Memory B cell (primary cell): ENCODE measurements at places on chromosomes 2 and 18.

DNA sequence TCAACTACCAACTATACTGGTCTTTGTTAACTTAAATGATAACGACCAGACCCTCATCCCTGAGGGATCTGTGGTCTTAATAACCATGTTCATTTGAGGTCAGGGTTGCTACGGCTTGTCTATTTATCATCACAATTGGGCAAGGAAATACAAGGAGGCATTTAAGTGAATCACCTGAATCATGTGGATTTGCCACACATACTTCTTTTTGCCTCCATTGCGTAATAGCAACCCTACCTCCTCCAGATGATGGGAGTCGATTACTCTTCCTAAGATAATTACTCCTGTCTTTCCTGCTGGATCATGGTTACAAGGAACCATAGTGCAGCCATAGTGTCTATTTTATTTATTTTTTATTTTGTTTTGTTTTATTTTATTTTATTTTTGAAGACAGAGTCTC is 42.2 kb downstream of the TAF4B start:
- no peak for DNase-seq

GRCh38 chr2:192166946-192167345 is 27.8 kb downstream of the TMEFF2 start:
- DNase-seq = no peak

DNA sequence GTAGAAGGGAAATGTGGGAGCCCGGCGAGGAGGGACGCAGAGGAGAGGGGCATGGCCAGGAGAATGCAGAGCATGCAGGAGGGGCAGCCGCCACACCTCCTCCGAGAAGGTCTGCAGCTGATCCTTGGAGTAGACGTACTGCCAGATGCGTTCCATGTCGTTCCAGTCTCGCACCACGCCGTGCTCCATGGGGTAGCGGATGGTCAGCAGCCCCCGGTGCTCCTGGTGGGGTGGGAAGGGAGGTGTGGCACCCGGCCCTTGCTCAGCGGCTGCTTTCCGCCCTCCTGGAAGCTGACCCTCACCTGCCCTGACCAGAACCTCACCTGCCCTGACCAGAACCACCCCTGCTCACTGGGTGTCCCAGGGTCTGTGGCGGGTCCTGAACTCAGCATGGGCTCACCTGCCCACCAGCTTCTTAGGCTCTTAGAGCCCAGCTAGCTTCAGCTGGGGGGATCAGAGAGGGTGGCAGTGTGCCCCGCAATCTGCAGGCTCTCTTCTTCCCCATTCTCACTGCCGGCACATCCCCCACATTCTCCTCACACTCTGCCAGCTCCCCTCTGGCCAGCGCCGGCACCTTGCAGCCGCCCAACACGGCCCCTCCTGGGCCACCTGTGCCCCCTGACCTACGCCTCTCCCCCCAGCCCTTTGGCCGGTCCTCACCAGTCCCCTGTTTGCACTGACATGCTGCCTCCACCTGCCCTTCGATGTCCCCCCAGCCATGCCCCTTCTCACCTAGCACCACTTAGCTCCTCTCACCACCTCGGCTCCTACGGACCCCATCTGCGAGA is 4.4 kb downstream of the ACTR1B start:
- no peak for DNase-seq

- DNase-seq = no peak
Observed at GRCh38 chr2:158766524-158766923, 28.6 kb upstream of the DAPL1 start.

DNA sequence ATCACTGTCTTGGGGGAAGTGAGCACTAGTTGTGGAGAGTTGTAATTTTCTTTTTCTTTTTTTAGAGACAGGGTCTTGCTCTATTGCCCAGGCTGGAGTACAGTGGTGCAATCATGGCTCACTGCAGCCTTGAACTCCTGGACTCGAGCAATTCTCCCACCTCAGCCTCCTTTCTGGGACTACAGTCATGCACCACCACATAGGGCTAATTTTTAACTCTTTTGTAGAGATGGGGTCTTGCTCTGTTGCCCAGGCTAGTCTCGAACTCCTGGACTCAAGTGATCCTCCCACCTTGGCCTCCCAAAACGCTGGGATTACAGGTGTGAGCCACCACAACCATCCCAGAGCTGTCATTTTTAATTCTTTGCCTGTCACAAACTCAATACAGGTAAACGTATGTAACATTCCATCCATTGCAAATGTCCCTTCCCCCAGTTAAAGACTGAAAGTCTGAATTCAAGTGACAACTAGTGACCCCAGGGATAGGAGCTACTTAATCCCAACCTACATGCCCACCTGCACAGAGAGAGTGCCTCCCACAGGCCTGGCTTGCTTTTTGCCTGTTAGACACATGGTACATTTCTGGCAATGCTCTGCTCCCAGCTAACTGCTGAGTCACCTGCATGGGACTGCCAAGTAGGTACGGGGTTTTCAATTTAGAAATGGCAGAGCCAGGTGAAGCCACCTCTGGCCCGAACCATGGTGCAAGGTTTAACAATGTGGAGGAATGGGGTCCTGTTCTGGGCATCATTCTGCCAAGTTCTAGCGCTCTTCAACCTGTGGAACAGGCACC is 60.6 kb downstream of the CYB5A start:
- no peak for DNase-seq

DNA sequence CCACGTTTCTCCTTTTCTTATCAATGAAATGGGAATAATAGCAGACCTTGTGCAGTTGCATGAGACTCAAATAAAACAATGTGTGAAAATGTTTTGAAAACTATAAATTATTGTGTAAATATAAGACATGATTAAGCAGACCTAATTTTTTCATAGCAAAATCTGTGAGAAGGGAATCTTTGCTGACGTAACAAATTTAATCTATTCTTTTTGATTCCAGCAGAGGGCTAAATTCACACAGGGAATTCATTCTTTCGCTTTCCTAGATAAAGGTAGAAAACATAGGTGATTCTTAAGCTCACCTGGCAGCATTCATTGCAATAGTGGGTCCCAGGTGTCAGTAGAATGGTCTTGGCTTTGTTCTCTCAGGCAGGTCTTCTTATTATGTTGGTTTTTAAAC is 450.0 kb upstream of the GCFC2 start:
- DNase-seq = no peak

DNA sequence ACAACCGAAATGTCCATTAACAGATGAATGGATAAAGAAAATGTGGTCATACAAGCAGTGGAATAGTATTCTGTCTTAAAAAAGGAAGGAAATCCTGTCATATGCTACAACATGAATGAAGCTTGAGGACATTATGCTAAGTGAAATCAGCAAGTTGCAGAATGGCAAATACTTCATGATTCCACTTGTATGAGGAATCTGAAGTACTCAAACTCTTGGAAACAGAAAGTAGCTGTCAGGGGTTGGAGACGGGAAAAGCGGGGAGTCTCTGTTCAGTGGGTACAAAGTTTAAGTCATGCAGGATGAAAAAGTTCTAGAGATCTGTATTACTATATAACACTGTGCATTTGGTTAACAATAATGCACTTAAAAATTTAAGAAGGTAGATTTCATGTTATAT is 209.0 kb upstream of the SIX2 start:
- DNase-seq = no peak

DNA sequence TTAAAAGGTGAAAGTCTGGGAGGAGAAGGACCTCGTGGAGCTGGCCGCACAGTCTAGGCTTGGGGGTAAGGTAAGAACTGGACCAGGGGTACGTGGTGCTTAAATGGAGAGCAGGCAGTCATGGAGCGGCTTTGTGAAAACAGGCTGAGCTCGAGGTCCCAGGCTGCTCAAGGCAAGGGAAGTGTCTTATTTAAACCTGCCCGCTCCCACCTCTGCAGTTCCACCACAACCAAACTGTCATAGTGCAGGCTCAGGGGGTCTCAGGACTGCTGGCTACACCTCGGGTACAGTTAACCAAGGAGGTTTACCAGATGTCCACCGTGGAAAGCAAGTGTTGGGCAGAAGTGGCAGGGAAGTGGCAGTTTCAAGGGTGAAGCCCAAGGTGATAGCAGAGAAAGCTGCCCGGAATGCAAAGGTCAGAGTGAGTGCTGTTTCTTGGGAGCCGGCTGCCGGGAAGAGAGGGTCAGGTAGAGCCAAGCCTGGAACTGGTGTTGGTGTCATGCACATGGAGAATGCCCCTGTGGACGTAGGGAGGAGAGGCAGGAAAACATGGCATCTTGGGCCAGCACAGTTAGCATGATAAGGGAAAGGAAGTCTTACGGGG is 203.3 kb downstream of the GBX2 start:
- DNase-seq = no peak

GRCh38 chr18:11851806-11852337 is 659 bp downstream of the CHMP1B start:
- peak; percentile 28 for DNase-seq

GRCh38 chr2:150586858-150587257 is 99.4 kb upstream of the RND3 start:
- DNase-seq = no peak

DNA sequence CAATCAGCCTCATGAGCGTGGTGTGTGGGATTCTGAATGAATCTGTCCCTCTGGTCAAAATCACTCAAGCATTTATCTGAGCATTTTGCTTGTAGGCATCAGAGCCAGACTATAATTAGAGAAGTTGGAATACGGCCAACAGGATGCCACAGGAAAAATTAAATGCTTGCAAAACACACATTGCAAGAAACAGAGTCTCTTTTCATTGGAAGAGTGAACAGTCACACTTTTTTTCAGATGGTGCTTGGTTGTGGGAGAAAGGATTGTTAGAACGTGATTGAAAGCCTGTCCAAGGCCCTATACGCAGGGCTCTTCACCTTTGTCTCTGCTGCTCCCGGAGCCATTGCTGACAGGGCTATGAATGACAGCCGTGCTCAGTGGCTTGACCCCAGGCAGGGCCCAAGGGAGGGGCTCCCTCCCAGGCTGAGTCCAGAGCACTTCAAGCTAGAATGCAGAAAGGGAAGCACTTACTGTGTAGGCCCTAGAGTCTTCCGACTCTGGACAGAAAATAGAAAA is 59.8 kb downstream of the SNTG2 start:
- DNase-seq = no peak

DNA sequence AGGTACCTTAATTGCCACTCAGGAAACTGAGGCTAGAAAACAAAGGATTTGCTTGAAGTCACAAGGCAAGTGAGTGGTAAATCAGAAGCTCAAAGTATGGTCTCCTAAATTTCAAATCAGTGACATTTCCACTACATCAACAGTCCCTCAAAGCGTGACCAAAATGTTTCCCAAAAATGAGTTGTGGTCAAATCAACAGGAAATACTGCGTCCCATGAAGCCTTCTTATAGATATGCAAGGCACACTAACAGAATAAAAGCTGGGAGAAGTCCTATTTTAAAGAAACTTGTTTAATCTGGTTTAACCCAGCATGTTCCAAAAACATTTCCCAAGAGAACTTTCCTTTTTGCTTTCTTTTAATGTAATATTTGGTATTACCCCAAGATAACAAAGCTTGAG is 249.4 kb downstream of the EXOC6B start:
- DNase-seq = no peak

- no peak for DNase-seq
Observed at GRCh38 chr2:180892091-180892490, 88.3 kb upstream of the UBE2E3 start.

GRCh38 chr2:29900971-29901633 is 20.3 kb downstream of the ALK start:
- DNase-seq = no peak

GRCh38 chr2:186595219-186595618 is 5.4 kb downstream of the ITGAV start:
- DNase-seq = no peak

DNA sequence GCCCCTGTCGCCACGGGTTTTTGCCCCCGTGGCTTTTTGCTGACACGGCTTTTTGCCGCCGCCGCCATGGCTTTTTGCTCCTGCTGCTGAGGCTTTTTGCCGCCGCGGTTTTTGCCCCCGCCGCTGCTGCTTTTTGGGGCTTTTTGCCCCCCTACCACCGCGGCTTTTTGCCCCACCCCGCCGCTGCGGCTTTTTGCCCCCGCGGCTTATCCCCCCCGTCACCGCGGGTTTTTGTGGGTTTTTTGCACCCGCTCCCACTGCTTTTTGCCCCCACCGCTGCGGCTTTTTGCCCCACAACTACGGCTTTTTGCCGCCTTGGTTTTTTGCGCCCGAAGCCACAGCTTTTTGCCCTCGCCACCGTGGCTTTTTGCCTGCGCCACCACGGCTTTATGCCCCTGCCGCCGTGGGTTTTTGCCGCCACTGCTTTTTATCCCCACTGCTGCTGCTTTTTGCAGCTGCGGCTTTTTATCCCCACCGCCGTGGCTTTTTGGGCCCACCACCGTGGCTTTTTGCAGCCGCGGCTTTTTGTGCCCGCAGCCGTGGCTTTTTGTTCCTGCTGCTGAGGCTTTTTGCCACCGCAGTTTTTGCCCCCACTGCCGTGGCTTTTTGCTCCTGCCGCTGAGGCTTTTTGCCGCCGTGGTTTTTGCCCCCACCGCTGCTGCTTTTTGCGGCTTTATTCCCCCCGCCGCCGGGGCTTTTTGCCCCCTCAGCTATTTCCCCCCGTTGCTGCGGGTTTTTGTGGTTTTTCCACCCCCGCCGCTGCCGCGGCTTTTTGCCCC is 2798.0 kb upstream of the TEKT4 start:
- DNase-seq = no peak
